ENCODE measurements at places on chromosomes 3 and 15. TPM values are rescaled to one million over a fixed set of nuclear protein-coding genes. Genes with fewer than 3 reads are reported as not detected.

GRCh38 chr3:15823092-15823491, 25.3 kb upstream of the ANKRD28 start:
- H3K4me3 ChIP-seq, result no peak overlapping the region
- H3K36me3 ChIP-seq, result no peaks in the 10 kb centered on the region

DNA sequence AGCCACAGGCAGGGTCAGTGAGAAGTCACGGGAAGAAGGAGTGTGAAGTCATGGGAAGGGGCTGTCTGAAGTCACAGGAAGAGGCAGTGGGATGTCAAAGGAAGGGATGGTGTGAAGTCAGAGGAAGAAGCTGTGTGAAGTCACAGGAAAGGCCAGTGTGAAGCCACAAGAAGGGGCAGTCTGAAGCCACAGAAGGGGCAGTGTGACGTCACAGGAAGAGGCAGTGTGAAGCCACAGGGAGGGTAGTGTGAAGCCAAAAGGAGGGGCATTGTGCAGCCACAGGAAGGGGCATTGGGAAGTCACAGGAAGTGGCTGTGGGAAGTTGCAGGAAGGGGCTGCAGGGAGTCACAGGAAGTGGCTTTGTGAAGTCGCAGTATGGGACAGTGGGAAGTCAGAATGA, 35.1 kb downstream of the GASK1A start:
- H3K36me3 ChIP-seq, result no peaks in the 10 kb centered on the region
- no peaks in the 10 kb centered on the region for H3K27me3 ChIP-seq
- no peak for DNase-seq
- H3K27ac ChIP-seq, result no peak overlapping the region
- H3K4me1 ChIP-seq, result no peaks in the 10 kb centered on the region
- H3K4me3 ChIP-seq, result no peak overlapping the region

DNA sequence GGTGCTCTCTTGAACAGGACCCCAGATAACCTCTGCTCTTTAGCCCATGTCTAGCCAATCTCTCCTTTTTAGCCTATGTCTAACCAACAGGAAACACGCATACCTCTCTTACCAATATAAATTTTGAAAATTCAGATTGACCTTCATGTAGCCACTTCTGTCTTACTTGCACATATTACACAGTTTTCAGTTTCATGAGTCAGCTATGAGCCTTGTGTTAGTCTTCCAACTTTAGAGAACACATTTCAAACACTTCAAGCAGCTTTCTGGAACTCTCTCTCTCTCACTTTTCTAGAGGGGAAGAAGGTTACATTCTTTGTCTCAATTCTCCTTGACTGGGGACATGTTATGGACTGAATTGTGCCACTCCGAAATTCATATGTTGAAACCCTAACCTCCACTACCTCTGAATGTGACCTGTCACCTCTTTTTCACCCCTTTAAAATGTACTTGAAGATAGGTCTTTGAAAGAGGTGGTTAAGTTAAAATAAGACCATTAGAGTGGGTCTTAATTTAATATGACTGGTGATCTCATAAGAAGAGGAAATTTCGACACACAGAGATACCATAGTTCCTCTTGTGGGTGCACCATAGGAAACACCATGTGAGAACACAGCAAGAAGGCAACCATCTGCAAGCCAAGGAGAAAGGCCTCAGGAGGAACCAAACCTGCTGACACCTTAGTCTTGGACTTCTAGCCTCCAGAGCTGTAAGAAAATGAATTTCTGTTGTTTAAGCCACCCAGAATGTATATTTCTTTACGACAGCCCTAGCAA, 480.3 kb upstream of the ALCAM start:
- DNase-seq, result no peak
- H3K36me3 ChIP-seq, result no peaks in the 10 kb centered on the region
- no peak overlapping the region for H3K4me3 ChIP-seq
- no peaks in the 10 kb centered on the region for H3K4me1 ChIP-seq
- H3K27ac ChIP-seq, result no peak overlapping the region

GRCh38 chr3:181782306-181782954, 70.7 kb downstream of the SOX2 start:
- no peaks in the 10 kb centered on the region for H3K4me1 ChIP-seq
- no peak overlapping the region for H3K27ac ChIP-seq
- no peak for DNase-seq
- no peaks in the 10 kb centered on the region for H3K27me3 ChIP-seq
- no peak overlapping the region for H3K4me3 ChIP-seq

GRCh38 chr3:131540143-131540542, 37.4 kb upstream of the MRPL3 start:
- H3K27ac ChIP-seq, result no peak overlapping the region
- no peaks in the 10 kb centered on the region for H3K4me1 ChIP-seq
- peaks cover 43% of the 10 kb centered on the region for H3K27me3 ChIP-seq
- H3K4me3 ChIP-seq, result no peak overlapping the region
- DNase-seq, result no peak

CGNL1 gene
- not detected for total RNA-seq

PLA2G4B gene
- total RNA-seq, result 10.5 TPM

NXPE3 gene
- 18.1 TPM for total RNA-seq

DUOX1 gene
- 0.37 TPM for total RNA-seq

KLF15 gene
- 0.14 TPM for total RNA-seq

EXD1 gene
- total RNA-seq, result not detected

CLCN2 gene
- total RNA-seq, result 6.9 TPM

GOLGA6L10 gene
- total RNA-seq, result 0.71 TPM

AEN gene
- 52.9 TPM for total RNA-seq

All from activated T-helper 2 cell treated with anti-CD3 and anti-CD28 coated beads, Interferon-gamma antibody, Interleukin-2, Interleukin-4, amounts not matched to agents 10 μg/mL and 5 μg/mL and 100 μg/mL, durations not matched to agents 14 hours and 24 hours and 36 hours (primary cell).